GM12892 (cell line): ENCODE measurements at places on chromosomes 13 and 19.

DNA sequence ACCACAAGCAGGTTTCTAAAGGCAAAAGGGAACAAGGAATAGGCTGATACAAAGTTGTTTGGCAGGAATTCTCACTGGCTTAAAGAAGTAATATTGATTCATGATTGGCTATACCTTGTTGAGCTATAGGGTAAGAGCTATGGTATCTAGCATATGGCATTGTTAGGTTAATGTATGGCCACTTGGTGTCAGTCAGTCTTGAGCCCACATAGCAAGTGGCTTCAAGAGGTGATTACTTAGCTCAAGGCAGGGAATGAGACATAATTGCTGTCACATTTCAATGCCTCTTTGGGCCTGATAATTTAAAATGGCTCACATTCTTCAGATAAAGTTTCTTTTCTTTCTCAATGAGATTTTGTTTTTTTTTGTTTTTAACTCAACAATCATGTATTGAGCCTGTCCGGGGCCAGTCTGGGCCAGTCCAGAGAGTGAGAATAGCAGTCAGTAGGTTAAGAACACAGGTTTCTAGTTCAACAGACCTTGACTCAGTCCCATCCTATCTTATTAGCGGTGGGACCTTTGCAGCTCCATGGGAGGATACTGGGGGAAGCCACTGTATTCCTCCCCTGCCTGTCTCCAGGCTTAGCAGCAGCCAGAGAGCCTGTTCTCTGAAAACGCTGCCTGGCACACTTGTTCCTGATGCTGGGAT, 45.8 kb upstream of the RCBTB2 start:
- no peak for DNase-seq

GRCh38 chr13:37410316-37410715, 188.3 kb downstream of the POSTN start:
- DNase-seq, result no peak

DNA sequence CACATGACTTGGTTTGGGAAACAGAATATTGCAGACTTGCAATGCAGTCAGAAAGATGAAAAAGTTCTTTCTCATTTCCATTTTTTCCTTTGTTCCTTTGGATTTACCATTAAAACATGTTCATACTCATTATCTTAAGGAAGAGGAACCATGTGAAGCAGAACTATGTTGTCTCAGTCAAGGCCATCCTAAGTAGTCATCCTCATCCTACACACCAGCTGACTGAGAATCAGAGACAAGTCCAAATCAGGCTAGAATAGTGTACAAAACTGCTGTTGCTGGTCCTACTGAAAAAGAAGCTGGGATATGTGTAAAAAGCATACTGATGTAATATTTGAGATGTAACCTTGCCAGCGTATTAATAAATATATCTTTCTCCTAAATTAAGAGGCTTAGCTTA, 433.4 kb downstream of the SLITRK5 start:
- DNase-seq, result no peak

DNA sequence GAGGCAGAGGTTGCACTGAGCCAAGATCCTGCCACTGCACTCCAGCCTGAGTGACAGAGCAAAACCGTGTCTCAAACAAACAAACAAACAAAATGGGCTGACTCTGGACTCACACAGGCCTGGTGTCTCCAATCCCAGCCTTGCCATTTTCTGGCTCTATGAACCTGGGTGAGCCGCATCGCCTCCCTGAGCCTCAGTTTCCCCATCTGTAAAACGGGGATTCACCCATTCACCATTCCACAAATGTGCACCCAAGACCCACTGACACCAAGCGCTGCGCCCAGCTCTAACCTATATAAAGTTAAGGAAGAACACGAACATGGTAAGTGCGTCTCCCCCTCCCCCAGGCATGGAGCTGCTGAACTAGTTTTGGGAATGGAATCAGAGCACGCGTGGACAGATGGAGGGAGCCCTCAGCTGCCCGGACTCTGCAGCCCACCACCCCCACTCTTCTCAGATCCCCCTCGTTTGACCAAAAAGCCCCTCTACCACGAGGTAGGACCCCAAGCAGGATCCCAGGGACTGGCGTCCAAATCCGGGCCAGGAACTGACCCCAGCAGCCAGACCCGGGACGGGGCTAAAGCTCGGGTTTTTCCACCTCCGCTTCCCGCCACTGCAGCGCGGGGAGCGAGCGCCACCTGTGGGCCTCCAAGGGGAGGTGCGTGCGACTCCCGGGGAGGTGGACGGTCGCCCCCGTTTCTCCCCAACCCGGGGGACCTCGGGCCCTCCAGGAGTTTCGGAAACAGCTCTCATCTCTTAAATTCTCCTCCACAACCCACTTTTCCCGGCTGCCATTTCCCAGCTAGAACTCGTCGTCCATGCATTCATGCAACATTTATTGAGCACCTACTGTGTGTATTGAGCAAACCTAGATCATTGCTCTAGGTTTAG, 33.0 kb upstream of the ADGRE5 start:
- peak; percentile 83 for DNase-seq

GRCh38 chr19:10061717-10062310, 24.3 kb upstream of the SHFL start:
- no peak for DNase-seq

DNA sequence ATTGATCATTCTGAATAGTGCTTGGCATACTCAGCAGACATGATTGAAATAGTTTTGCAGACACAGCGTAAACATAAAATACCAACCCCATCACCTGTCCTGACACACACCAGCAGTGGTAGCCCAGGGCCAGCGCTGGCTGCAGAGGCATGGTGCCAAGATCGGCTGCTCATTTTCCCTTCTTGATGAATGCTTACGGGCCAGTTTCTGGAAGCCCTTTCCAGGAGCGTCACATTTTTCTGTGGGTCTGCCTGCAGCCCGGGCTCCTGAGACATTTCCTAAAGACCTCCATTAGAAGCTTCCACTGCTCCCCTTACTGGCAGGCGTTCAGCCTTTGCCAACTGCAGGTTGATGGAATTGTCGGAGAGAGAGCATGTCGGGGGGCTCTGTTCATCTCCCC, 48.6 kb downstream of the CHST8 start:
- no peak for DNase-seq

DNA sequence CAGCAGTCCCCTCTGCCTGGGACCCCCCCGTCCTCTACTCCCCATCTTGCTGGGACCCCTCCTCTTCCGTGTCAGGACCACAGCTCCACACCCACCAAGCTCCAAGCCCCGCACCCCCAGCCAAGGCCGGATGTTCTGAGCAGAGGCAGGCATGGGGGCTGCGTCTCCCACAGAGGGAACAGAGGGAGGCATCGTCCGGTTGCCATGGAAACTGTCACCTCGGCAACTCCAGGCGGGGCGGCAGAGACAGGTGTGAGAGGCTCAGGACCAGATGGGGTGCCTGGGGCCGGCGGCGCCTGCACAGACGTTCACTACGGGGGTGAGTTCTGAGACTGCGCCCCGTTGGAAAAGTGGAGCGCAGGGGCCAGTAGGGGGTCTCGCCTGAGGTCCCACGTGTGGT, 5.4 kb downstream of the RNU6-9 start:
- DNase-seq, result peak; percentile 72

GRCh38 chr19:46296722-46297461, at the start of gene HIF3A:
TSS of gene HIF3A (plus strand) at chr19:46297042. CDS start at chr19:46297077, 35 bp downstream.
- no peak for DNase-seq

GRCh38 chr19:41808663-41809566, 12.5 kb downstream of the CEACAM3 start:
- no peak for DNase-seq

DNA sequence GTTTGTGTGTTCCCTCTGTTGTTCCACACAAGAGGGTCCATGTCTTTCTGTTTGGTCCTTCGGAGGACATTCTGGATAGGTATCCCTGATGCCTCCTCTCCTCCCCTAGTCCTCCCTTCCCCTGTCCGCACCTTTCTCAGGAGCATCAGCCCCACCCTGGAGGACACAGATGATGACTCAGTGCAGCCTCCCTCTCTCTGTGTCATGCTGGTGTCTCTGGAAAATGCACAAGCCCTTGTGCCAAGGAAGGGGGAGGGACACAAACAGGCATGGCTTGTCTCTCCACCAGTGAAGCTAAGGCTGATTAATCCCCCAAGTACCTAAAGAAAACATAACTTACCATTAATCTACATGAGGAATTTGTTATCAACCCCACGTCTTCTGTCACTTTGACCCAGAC, 16.2 kb upstream of the TNFRSF19 start:
- DNase-seq, result no peak
